ENCODE measurements at places on chromosomes 6 and 20.

DNA sequence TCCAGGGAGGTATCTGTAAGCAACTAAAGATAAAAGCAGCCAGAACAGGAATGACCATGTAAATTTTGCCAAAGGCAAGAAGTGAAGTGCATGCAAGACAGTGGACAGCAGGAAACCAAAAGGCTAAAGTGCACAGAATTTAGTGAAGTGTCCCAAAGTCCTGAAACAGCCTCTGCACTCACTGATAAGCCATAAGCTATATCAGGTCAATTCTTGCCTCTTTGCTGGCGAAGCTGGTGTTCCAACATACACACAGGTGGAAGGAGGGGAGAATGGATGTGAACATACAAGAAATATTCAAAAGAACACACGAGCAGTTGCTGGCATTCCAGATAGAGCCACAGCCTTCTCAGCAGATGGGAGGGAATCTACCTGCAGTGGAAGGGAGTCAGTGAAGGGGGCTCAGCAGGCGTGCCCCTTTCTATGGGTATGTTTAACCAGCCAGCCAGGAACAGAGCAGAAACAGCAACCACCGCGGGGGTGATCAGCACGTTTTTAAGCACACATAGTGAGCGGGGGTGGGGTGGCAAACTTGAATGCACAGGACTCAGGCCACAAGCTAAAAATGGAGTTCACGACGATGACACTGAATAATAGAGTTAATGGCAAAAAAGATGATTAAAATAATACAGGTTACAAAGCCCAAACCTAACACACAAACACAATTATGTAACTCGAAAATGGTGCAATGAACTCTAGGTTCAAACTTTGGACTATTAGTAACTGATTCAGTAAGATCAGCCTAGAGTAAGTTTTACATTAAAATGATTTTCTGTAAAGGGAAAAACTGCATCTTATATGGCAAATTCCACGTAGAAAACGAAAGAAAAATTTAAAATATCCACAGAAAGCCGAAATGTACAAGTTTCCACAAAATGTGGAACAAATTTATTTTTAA lies 1.2 kb downstream of the ECI2 start:
- no peak for DNase-seq

GRCh38 chr6:116003668-116004067 lies 57.0 kb downstream of the FRK start:
- DNase-seq: no peak

DNA sequence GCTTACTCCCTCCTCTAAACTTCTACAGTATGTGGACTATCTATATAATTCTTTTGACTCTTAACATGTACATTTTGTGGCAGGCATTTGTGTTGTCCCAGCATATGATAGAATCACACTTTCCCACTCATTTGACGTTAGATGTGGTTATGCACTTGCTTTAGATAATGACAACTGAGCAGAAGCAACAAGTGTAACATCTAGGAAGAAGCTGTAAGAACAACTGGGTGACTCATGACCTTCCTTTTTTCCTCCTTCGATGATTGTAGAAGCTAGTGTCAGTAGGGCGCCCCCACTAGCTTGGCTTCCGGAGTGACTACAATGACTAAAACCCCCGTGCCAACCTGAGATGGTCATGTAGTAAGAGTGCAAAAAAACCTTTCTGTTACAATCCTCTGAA lies 74.6 kb upstream of the CEP85L start:
- DNase-seq: no peak

GRCh38 chr6:66226109-66226508 lies 519.1 kb upstream of the EYS start:
- DNase-seq: no peak

- DNase-seq: no peak
Observed at GRCh38 chr6:3573670-3574069, 116.8 kb upstream of the SLC22A23 start.

DNA sequence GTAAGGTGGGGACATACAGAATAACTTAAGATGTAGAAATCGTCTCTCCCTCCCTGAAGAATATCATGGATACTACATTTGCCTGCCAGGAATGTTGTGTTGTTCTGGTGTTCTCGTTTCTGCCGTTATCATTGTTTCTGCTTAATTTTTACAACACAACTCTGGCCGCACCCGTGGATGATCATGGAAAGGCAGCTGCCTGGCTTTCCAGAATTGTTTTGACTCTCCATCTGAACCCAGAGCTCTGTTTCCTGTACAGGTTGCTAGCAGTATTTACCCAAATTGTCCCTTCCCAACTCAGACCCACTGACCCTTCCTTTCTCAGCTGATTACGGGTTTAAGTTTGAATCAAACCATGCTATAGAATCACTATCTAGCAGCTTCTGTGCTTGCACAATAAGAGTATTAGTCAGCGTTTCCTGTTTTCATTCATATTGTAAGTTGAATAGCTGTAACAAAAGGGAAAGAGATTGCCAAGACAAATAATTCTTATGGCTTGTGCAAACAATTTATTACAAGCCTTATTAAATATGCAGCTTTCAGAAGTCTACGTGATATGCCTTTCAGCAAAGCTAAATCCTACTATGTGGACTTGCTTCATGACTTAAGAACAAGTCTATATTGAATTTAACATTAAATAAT lies 139.0 kb downstream of the MTHFD1L start:
- peak; percentile 66 for DNase-seq

DNA sequence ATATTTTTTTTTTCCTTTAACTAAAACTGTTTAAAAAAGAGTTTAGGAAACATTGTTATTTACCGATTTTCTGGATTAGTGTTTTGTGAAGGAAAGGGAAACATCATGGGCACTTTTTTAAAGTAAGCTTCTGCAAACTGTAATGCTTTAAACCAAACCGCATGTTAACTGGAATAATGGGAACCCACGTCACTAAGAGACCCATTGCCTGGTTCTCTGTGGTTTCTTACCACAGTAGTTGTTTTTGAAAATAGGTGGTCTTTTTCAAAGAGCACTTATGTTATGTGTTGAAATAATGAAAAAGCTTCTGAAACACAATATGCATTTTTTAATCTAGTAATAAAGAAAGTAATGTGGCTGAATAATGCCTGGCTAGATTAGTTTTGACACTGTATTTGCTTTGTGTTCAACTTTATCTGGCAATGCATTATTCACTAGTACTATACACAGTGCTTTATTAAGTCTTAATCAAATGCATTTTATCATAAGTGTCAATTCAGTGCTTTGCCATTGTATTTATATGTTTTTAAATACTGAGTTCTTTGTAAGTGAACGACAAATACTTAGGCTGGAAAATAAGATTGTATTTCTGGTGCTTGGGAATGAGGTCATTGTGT lies 754.1 kb upstream of the FLRT3 start:
- no peak for DNase-seq

DNA sequence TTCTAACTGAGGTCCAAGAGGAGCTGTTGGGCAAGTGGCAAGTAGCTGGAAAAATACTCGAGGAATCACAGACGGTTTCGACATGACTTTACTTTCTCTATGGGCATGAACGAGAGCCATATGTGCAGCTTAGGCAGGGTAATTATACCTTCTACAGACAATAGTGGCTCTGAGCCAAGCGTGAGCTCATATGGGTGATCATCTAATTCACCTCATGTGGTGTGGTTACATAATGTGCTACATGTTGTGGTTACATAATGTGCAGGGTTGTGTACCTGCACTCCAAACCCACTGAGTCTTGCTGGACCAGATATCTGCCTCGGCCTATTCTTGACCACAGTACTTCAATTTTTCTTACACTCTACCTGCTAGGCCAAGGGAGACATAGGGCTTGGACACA lies 771.7 kb upstream of the EYS start:
- DNase-seq: no peak

DNA sequence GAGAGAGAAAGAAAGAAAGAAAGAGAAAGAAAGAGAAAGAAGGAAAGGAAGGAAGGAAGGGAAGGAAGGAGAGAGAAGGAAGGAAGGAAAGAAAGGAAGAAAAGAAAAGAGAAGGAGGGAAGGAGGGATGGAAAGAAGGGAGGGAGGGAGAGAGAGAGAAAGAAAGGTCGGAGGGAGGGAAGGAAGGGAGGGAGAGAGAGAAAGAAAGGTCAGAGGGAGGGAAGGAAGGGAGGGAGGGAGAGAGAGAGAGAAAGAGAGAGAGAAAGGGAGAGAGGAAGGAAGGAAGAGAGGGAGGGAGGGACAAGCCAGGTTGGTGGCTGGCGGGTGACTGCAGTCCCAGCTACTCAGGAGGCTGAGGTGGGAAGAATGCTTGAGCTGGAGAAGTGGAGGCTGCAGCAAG lies 27.3 kb upstream of the ZNF184 start:
- no peak for DNase-seq

- no peak for DNase-seq
Observed at GRCh38 chr20:18567739-18568091, 483 bp downstream of the SMIM26 start.

- no peak for DNase-seq
Observed at GRCh38 chr20:57943291-57943690, 233.5 kb upstream of the PMEPA1 start.

- DNase-seq: no peak
Observed at GRCh38 chr20:61761453-61762166, 304.1 kb downstream of the TAF4 start.

- no peak for DNase-seq
Observed at GRCh38 chr6:43904311-43905123, 134.5 kb downstream of the VEGFA start.

GRCh38 chr6:139402876-139403386 lies 28.5 kb upstream of the CITED2 start:
- DNase-seq: no peak

GRCh38 chr20:5636841-5637240 lies 113.4 kb upstream of the SHLD1 start:
- no peak for DNase-seq

DNA sequence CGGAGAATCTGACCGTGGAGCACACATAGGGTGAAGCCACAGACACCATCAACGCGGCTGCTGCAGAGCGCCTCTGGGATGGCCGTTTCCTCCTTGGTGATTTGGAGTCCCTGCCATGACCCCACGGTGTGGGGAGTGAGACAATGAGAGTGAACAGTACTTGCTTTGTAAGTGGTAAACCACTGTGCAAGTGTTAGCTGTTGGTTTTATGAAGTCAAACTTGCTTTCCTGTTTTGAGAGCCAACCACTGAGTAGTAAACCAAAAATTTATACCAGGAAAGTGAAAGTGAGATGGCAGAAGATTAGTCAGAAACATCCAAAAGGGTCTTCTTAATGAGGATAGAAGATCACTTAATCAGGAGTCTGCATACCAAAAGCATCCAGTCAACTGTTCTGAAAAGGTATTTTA lies 160.7 kb downstream of the FOXC1 start:
- DNase-seq: no peak

- no peak for DNase-seq
Observed at GRCh38 chr6:108796875-108797274, 51.3 kb upstream of the ARMC2 start.

DNA sequence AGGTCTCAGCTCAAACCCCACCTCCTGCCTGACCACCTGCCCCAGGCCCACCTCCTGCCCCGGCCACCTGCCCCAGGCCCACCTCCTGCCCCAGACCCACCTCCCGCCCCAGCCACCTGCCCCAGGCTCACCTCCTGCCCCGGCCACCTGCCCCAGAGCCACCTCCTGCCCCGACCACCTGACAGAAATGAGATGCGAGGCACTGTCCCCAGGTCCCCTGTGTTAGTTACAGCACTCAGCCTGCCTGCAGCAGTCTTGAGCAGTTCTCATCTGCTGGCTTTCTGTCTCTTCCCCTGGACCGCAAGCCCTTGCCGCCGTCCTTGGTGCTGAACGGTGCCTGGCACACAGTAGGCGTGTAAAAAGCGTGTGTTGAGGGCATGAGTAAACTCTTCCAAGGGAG lies 79.5 kb downstream of the CDH4 start:
- DNase-seq: no peak

- no peak for DNase-seq
Observed at GRCh38 chr20:26208296-26209091, 511.8 kb upstream of the ZNF337 start.

DNA sequence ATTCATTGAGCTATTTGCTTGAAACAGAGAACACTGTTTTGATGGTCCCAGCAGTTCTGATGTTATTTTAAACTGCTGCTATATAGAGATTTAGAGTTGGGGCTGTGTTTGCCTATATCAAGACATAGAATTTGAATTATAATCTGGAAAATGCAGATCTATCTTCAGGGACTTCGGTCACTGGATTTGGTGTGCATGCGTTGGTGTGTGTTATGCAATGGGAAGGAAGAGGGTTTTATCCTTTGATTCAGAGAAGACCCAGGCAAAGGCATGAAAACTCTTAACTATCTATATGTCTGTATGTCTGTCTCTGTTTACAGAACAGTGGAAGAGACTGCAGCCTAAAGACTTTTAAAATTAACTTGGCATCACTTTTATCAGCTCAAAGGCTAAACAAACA lies 2.0 kb downstream of the ADGRB3 start:
- no peak for DNase-seq

DNA sequence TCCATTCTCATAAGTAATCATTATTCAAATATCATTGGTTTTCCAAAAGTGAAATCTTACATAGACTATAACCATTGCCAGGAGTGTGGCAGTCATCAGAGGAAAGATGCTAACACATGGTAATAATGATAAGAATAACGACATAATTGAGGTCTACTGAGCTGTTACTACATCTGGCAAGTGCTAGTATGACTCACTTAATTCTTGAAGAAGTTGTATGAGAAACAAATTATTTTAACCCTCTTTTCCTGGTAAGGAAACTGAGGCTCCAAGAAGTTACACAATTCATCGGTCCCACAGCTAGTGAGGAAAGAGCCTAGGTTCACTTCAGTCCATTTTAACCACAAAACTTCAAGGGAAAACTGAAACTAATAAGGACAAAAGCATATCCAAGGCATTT lies 335.6 kb upstream of the BTBD3 start:
- DNase-seq: no peak

DNA sequence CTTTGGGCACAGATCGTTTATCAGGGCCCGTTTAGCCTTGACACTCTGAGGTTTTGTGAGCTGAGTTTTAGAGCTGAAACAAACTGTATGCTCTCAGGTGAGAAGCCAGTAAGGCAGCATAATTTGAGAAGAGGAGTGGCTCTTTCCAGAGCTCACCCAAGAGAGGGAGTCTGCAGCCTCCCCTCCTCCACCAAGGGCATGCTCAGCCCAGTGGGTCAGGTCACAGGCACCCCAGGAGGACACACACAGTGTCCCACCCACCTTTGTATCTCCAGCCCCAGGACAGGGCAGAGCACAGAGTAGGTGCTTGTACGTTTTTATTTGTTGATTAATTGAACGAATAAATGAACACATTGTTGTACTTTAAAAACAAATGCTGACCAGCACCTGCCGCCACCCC lies 3.4 kb downstream of the TSPO2 start:
- DNase-seq: no peak

DNA sequence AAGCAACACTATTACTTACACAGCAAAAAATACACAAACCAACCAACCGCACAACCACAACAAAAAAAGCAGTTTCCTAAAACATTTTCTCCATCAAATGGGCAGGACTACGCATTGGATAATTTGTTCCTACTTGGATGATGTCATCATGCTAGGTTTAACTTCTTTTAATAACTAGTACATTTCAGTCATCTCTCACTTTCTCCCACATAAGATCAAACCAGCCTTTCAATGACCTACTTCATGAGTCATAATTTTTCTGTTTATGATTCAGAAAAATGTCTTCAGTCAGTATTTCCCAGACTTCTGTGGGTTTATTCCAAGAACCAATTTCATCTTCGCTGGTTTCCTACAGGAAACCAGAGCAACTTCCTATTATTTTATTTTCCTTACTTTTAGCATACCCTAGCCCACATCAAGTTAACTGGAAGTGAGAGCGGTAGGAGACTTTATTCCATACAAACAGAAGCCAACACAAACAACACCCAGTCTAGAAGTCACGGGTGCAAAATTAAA lies 134.2 kb downstream of the GMDS start:
- DNase-seq: no peak

GRCh38 chr20:41072915-41073314 lies 44.3 kb downstream of the TOP1 start:
- DNase-seq: no peak
